ENCODE measurements at places on chromosomes 3 and 15.

- DNase-seq, result no peak
Measured at GRCh38 chr15:98604983-98605382, 43.4 kb upstream of the IGF1R start.

DNA sequence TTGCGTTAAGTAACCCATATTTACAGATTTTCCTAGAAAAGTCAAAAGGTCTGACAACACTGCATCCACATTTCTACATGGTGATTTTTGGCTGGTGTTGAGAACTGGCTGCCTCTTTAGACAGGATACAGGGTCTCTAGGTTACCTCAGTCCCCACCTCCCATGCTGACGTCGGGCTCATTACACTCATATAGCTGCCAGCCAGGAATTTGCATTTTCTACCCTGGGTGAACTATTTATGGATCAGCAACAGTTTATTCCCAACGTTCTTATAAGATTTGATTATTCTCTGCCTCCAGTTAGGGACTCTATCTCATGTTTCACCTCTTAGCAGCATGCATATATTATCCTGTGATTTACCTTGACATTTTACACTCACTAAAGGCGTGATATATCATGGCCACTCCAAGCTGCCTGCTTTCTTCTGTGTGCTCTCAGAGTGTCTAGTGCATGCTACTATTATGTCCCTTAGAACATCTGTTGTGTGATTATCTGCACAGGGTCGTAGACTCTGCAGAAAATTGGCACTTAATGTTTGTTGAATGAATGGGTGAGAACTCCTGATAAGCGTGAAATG, 49.0 kb downstream of the CLDN11 start:
- DNase-seq, result no peak

DNA sequence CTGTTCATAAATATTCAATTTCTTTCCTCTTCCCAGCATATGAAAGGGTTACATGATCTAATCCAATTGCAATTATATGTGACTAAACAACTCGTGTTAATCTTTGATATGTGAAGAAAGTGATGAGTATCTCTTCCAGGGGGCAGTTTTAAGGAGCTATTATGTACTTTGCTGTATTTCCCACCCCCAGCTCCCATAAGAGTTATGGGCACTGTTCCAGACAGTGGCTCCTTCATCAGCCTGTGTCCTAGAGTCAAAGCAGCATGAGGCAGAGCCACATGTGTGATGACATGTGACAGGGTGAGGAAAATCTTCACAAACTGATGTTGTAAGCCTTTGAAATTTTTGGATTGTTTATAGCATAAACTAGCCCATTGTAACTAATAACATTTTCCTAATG, 315.4 kb downstream of the DIPK2A start:
- DNase-seq, result no peak

DNA sequence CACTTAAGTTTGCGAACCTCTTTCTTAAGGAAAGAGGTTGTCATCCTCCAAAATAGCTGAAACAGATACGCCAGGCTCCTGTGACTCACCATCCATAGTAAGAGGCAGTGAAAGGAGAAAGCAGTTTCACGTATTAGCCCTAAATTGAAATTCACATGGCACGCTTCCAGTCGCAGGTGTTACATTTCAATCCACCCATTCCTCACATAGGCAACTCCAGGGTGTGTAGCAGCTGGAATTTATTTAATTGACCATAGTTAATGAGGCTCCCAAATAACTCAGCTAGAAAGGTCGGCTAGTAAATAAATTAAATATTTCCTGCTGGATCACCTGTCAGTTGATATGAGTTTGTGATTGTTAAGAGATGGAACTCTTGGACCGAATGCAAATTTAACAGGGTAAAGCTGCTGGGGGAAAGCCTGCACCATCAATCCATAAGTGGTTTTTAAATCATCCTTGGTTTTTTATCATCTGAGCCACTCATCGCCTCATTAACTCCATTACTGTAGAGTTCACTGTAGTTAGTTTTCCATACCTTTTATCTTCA, 19.6 kb downstream of the NSUN3 start:
- DNase-seq, result no peak

DNA sequence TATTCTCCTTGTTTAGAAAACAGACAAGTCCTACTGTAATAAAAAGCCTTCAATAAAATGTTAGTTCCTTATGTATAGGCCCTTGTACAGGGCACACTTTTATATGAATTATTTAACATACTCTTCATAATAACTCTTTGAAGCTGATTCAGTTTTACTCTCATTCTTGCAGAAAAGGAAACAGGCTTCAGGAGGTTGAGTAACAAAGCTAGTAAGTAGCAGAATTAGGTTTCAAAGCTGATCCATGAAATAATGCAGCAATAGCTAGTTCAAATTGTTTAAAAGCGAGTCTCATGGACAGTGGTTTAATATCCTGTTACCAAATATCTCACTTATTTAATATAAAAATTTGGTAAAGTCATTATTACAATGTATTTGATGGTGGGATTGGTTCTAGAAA, 25.0 kb downstream of the TCF12 start:
- no peak for DNase-seq

DNA sequence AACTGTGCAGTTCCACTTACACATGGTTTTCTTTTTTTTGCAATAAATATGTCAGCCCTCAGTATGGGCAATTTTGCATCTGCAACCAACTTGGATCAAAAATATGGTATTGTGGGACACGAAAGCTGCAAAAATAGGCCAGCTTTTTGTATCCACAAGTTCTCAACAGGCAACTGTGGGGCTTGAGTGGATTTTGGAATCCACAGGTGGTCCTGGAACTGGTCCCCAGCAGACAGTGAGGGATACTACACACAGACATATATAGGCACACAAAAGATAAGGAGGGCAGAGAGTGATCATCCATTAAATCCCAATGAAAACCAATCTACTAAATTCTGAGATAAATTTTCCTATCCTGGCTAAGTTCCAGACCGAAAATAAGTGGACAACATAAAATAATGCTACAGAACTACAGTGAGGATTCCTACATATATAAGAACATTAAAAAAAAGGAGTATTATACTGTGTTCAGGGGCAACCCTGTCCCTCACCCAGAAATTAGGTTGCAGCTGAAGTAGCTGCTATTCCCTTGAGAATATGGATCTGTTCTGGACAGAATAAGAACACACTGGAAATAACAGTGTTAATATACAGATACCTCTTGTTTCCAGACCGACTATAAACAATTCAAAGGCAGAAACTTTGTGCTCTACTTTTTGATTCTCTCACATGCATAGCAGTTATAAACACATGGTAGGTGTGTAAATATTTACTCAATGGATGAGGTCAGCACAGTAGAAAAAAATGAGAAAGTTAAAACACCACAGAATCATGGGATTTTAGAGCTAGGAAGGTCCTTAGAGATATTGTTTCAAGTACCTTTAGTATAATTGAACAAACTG, 25.4 kb downstream of the DENND4A start:
- DNase-seq, result no peak

Data from right forelimb (tissue), 1 donor.